ENCODE measurements at places on chromosomes 2 and 18.

DNA sequence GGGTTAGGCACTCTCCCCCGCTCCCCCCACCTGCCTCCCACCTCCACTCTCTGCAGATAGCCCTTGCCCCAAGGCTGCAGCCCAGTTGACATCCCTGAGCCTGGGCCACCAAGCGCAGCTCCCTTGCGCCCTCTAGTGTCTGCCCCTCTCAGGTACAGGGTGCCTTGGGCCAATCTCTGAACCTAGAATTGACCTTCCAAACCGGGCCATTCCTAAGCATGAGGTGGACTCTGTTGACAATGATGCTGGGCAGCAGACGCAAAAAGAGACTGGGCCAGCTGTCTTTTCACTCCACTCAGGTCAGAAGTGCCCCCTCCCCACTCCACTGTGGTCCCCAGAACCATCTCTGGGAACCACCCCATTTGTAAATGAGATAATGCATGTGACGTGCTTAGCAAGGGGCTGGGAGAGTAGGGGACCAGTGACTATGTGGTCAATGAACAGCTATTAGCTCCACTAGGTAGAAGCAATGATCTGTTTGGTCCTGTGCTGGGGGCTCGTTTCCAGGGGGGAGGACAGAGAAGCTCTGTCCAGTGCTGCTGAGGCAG lies 43.3 kb upstream of the PLB1 start:
- H3K36me3 ChIP-seq: no peaks in the 10 kb centered on the region
- no peak overlapping the region for H3K4me3 ChIP-seq
- H3K27me3 ChIP-seq: no peaks in the 10 kb centered on the region
- peak; percentile 80 for DNase-seq
- no peak overlapping the region for H3K27ac ChIP-seq
- H3K4me1 ChIP-seq: peaks cover 3% of the 10 kb centered on the region

DNA sequence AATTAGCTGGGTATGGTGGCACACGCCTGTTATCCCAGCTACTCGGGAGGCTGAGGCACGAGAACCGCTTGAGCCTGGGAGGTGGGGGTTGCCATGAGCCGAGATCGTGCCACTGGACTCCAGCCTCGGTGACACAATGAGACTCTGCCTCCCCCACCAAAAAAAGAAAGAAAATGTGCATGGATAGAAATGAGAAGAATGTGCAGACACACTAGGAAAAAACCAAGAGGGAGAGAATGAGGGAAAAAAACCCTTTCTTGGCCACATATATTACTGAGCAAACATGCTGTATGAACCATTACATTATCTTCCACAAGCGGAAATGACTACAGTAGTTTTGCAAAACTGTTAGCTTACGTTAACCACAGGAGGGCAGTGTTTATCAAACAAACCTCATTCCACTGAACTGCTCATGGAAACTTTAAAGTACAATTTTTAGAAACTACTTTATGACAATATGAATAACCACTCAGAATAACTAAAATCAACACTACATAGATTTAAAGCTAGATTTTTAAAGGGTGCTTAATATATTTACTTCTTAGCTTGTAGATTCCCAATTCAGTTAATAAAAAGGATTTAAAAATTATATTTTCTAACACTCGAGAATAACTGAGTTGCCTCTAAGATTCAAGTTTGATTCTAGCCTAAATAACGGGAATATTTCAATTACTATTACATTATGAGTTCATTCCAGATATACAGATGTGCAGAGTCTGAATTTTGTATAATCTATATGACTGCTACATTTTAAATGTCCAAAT lies 26.4 kb downstream of the ASXL2 start:
- H3K27ac ChIP-seq: no peak overlapping the region
- no peaks in the 10 kb centered on the region for H3K36me3 ChIP-seq
- H3K4me3 ChIP-seq: no peak overlapping the region
- H3K27me3 ChIP-seq: no peaks in the 10 kb centered on the region

GRCh38 chr2:191287820-191288219 lies 42.6 kb downstream of the MYO1B start:
- no peaks in the 10 kb centered on the region for H3K36me3 ChIP-seq
- H3K4me1 ChIP-seq: no peaks in the 10 kb centered on the region
- no peaks in the 10 kb centered on the region for H3K27me3 ChIP-seq

DNA sequence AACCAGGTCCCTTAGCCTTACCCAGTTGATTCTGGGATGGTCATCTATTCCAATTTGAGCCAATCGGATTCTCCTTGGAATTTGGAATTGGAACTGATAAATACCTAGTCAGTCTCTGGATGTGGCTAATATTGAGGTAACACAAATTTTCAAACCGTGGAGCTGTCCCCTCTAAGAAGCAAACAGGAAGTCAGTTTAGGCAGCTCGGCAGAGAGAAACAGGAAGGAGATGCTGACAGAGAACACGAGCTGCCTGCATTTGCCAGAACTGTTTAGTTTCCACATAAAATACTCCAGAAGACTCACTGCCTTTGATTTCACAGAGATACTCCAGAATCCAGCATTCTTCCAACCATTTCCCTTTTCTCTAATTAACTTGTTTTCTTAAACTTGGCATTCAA lies 1024.9 kb downstream of the BCL11A start:
- H3K36me3 ChIP-seq: no peaks in the 10 kb centered on the region
- H3K4me3 ChIP-seq: no peak overlapping the region
- H3K27ac ChIP-seq: no peak overlapping the region
- H3K27me3 ChIP-seq: no peaks in the 10 kb centered on the region
- no peak for DNase-seq
- no peaks in the 10 kb centered on the region for H3K4me1 ChIP-seq

- peaks cover 5% of the 10 kb centered on the region for H3K4me1 ChIP-seq
- DNase-seq: no peak
- H3K4me3 ChIP-seq: no peak overlapping the region
- H3K27ac ChIP-seq: no peak overlapping the region
- H3K36me3 ChIP-seq: no peaks in the 10 kb centered on the region
Observed at GRCh38 chr2:60837123-60837522, 44.3 kb upstream of the REL start.

- no peak overlapping the region for H3K4me3 ChIP-seq
- no peaks in the 10 kb centered on the region for H3K27me3 ChIP-seq
- H3K4me1 ChIP-seq: no peaks in the 10 kb centered on the region
Observed at GRCh38 chr2:197904446-197904845, 100.1 kb downstream of the PLCL1 start.

- no peaks in the 10 kb centered on the region for H3K27me3 ChIP-seq
- H3K4me1 ChIP-seq: peaks cover 9% of the 10 kb centered on the region
- H3K27ac ChIP-seq: no peak overlapping the region
- no peak overlapping the region for H3K4me3 ChIP-seq
- no peak for DNase-seq
Observed at GRCh38 chr18:49548229-49548636, 13.6 kb upstream of the LIPG start.

- no peaks in the 10 kb centered on the region for H3K4me1 ChIP-seq
- peak overlapping the region; percentile 78 for H3K4me3 ChIP-seq
- DNase-seq: peak; percentile 61
- H3K27ac ChIP-seq: no peak overlapping the region
- no peaks in the 10 kb centered on the region for H3K36me3 ChIP-seq
- peaks cover 10% of the 10 kb centered on the region for H3K27me3 ChIP-seq
Observed at GRCh38 chr2:202870431-202871299, 901 bp downstream of the ICA1L start.

GRCh38 chr2:223474893-223475292 lies 127.3 kb downstream of the SCG2 start:
- no peaks in the 10 kb centered on the region for H3K36me3 ChIP-seq
- H3K4me1 ChIP-seq: peaks cover 8% of the 10 kb centered on the region
- H3K27ac ChIP-seq: no peak overlapping the region

DNA sequence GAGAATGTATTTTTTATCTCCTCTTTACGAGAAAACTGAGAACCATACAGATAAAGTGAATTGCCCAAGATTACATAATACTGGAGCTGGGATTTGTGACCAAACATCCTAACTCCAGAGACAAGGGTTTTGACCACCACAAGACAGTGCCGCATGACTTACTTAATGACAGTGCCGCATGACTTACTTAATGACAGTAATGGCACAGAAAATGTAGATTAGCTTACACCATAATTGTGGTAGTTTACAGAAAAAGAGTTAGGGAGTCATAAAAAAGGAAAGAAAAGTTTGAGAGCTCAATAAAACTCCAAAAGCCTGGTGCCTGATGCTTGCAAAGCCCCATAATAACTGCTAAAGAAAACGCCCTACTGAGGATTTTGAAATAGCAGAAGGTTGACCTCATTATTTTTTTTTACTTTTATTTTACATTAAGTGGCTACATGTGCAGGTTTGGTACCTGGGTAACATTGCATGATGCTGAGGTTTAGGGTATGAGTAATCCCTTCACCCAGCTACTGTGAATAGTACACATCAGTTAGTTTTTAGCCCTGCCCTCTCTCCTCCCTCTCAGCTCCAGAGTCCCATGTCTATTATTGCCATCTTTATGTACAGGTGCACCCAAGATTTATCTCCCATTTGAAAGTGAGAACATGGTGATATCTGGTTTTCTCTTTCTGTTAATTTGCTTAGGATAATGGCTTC lies 310.0 kb upstream of the UBE2E3 start:
- no peak overlapping the region for H3K27ac ChIP-seq
- DNase-seq: no peak
- no peaks in the 10 kb centered on the region for H3K27me3 ChIP-seq
- no peaks in the 10 kb centered on the region for H3K36me3 ChIP-seq

GRCh38 chr2:173397539-173397938 lies 42.9 kb downstream of the CDCA7 start:
- H3K4me3 ChIP-seq: no peak overlapping the region
- peaks cover 26% of the 10 kb centered on the region for H3K27me3 ChIP-seq
- peaks cover 36% of the 10 kb centered on the region for H3K4me1 ChIP-seq
- H3K27ac ChIP-seq: no peak overlapping the region

Data from neural progenitor cell (in vitro differentiated cells).